ENCODE measurements at places on chromosomes 3 and 15. TPM values are rescaled to one million over a fixed set of nuclear protein-coding genes. Genes with fewer than 3 reads are reported as not detected.

DNA sequence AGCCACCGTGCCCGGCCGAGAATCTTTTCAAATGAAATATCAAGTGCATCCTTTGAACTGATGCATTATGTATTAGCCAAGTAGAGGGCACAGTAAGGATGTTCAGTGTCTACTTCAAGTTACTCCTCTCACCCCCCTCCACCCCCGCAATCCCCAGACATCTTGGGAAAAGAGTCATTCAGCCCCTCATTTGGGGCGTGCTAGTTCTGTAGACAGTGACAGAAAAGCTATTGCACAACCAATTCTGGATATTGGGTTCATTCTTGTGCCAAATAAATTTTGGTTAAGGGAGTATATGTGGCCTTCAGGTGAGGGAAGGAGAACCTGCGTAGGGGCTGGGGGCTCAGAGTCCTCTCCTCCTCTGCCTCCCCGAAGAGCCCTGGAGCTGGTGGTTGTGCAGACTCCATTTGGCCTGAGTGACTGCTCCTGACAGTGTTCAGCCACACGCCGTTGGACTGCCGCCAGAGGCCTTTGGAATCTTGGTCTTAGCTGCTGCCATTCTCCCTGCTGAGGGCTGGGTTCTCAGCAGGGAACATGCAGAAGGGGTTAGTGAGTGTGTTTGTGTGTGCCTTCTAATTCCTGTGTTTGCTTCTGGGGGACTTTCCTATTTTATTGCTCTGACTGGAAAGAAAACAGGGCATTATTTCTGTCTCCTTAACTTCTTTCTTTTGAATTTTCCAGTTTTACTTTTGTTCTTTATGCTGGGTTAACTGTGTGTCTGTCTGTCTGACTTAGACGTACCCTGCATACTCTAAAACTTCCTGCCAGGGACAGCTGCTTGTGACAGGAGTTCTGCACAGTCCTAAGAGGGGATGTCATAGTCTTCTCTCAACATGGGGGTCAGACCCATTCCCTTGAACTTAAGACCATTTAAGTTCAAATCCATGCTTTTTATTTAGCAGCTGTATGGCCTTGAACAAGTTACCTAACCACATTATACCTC, 21.0 kb downstream of the RARB start:
- no peak for DNase-seq

The PTPRG gene
- not detected for total RNA-seq

- no peak for DNase-seq
Measured at GRCh38 chr3:71163198-71163918, 420.2 kb downstream of the FOXP1 start.

GRCh38 chr3:194900854-194901522, 215.3 kb downstream of the FAM43A start:
- no peak for DNase-seq

DNA sequence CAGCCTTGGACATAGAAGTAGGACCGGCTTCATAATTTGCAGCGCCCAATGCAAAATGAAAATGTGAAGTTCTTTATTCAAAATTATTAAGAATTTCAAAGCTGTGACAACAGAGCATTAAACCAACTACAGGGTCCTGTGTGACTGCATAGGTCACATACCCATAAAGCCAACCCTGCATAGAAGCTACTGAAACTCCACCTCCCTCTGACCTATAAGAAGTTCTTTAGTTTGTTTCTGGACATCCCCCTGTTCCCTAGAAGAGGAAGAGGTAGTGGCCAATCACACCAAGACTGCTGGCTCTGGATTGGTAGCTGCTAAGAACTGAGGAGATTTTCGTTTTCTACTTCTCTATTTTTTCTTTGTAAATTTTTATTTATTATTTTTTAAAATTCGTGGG, 9.0 kb upstream of the SELENOT start:
- DNase-seq, result no peak
